ENCODE measurements at places on chromosomes 6 and 20.
A peak's percentile ranks its signal among the peaks of the same experiment; 100 is the strongest.

GRCh38 chr6:97465877-97466561, 183.0 kb upstream of the MMS22L start:
- no peak for DNase-seq

DNA sequence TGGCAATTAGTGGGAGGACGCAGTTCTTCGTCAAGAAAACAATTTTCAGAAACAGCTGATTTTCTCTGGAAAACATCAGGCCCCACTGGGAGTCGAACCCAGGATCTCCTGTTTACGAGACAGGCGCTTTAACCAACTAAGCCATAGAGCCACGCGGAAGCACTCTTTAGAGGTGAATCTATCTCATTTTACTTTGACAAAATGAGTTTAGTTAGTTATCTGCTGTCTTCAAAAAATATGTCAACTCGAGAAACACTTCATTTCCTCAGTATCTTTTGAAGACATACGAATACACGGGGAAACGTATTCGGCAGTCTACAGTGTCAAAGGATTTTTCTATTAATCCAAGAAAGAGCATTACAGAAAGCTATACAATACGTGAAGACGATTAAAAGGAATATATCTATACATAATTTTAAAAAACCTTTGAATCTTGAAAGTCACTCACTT, 26.7 kb downstream of the GPX6 start:
- no peak for DNase-seq

DNA sequence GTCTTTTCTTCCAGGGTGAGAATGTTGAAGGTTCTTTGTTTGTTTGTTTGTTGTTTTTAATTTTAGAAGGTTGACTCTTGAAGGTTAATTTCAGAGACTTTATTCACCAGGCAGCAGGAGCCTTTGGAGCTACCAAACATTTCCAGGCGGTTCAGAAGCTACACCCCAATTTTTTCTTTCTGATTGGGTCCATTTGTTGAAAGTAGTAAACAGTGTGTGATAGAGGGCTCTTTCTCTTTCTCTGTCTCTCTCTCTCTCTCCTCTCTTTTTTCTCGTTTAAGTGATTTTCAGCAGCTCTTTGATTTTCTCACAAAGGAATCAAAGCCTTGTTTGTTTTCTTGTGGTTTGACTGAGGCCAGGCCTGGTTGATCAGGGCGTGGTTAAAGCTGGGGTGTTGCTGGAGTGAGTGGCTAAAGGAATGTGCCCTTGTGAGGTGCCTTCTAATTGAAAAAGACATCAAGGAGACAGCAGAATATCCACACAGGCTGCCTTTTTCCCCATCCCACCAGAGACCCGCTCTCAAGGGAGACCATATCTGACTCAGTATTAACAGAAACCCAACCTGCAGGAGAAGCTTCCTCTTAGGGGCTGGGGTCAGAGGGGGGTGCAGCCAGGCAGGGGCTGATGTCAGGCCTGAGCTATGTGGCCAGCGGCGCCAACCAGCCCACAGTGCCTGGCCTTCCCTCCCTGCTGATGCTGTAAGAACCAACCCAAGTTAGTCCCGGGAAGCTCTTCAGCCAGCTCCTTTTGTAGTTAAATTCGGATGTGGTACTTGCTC, 40.4 kb upstream of the NAA20 start:
- no peak for DNase-seq

DNA sequence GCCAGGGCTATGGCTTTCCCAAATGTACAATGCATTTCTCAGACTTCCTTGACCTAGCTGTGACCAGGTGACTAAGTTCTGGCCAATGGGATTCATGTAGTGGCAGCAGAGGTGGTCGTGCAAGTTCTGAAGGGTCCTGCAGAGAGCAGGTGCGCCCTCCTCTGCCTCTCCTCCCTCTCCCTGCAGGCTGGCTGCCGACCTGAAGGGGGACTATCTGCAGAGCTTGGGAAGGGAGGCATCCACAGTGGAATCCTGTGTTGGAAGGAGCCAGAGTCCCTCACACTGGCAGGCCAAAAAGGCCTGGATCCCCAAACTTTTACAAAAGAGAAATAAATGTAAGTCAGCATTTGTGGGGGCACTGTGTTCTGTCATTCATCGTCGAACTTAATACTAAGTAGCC, 66.6 kb downstream of the CDH26 start:
- DNase-seq = no peak

GRCh38 chr20:11090751-11091150, 417.0 kb upstream of the JAG1 start:
- no peak for DNase-seq

DNA sequence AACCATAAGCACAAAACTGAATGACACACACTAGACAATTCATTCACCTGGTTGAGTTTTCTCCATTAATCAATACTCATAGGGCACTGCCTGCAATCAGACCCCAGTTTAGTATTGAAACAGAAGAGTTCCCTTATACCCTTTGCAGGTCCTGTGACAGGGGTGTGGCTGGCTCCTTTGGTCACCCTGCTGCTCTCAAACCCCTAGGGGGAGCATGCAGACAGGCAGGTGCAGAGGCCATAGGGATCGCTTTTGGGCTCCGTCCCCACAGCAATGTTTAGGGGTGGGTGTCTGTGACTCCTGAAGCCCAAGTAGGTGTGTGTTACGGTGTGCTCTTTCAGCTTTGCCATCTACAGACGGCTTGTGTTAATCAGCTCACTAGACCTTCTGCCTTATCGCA, 210.4 kb downstream of the CENPW start:
- DNase-seq = no peak

GRCh38 chr6:28922821-28923317, 916 bp downstream of the TRIM27 start:
- DNase-seq = peak; percentile 35

DNA sequence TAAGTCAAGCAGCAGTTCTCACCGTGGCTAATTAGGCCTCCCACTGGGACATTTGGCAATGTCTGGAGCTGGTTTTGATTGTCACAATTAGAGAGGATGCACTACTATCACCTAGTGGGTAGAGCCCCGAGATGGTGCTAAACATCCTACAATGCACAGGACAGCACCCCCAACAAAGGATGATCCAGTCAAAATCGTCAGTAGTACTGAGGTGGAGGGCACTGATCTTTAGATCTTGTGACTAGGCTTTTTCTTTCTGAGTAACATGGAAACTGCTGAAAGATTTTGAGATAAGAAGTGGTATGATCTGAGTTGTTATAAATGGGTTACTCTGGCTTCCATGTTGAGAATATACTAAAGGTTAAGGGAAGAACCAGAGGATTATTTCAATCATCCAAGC, 12.0 kb downstream of the UBD start:
- DNase-seq = no peak

GRCh38 chr6:93243231-93243778, 176.1 kb downstream of the EPHA7 start:
- no peak for DNase-seq

- DNase-seq = no peak
These were observed 9.7 kb downstream of the SERINC1 start for GRCh38 chr6:122461885-122462284.

GRCh38 chr6:35258858-35259193, 709 bp upstream of the ZNF76 start:
- no peak for DNase-seq

Data from NCI-H1092 treated with DMSO at 0.1 percent for 48 hours (cell line).